ENCODE measurements at places on chromosomes 6 and 20.

GRCh38 chr20:34538671-34539123 is 19.8 kb upstream of the MAP1LC3A start:
- peak; percentile 68 for DNase-seq

DNA sequence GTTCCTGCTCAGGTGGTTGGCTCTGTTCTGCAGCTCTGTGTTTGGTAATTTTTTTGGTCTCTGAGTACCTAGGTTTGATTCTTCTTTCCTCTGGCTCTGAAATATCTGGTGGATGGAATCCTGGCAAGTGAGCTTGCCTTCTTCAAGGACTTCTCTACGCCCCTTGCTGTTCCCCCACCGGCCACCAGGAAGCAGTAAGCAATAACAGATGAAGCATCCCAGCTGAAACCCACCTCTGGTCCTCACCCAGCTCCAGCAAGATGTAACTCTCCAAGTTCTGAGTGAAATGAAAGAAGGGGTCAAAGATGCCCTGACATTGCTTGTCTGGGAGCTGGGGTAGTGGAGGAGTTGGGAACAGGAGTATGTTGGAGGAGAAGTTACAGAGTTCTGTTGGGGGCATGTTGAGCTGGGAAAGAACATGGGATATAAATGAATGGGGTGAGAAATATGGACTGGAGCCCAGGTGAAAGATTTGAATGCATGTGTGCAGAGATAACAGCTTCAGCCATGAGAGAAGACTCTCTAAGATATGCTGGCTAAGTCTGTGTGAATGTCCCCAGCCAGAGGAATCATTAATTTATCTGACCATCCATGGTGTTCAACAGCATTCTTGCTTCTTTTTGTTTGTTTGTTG is 51.3 kb upstream of the GLP1R start:
- peak; percentile 34 for DNase-seq

DNA sequence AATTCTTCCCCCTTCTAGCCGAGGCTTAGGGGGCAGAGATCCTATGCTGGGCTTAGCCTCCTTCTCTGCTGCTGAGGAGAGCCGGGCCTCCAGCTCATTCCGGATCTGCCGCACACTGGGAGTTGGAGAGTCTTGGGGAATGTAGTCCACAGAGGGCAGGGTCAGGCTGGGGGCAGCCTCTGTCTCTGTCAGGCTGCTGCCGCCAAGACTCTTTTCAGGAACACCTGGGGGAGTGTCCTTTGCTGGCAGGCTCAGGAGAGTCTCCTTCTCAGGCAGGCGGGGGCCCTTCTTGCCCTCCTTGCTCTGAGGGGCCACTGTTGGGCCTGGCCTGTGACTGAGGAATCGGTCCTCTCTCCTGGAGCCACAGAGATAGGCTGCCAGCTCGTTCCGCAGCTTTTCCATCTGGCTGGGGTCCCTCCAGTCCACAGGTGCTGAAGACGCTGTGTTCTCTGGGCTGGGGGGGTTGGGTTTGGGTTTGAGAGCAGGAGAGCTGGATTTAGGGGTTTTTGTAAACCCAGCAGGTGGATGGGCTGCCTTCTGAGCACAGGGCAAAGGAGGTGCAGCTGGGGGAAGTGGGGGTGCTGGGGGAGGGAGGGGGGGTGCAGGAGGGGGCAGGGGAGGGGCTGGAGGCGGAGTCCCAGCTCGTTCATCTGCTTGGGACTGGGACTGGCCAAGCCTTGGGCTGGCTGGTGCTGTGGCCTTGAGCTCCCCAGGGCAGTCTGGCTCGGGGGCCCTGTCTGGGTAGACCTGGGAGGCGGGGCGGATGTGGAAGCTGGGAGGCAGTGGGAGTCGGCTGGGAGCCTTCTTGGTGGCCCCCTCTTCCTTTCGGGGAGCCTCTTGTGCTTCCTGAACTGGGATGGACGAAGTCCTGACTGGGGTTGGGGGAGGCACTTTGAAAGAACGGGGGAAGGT is 36.1 kb downstream of the C6orf132 start:
- DNase-seq, result no peak

- DNase-seq, result no peak
Measured at GRCh38 chr6:154488248-154488593, 22.3 kb downstream of the CNKSR3 start.

DNA sequence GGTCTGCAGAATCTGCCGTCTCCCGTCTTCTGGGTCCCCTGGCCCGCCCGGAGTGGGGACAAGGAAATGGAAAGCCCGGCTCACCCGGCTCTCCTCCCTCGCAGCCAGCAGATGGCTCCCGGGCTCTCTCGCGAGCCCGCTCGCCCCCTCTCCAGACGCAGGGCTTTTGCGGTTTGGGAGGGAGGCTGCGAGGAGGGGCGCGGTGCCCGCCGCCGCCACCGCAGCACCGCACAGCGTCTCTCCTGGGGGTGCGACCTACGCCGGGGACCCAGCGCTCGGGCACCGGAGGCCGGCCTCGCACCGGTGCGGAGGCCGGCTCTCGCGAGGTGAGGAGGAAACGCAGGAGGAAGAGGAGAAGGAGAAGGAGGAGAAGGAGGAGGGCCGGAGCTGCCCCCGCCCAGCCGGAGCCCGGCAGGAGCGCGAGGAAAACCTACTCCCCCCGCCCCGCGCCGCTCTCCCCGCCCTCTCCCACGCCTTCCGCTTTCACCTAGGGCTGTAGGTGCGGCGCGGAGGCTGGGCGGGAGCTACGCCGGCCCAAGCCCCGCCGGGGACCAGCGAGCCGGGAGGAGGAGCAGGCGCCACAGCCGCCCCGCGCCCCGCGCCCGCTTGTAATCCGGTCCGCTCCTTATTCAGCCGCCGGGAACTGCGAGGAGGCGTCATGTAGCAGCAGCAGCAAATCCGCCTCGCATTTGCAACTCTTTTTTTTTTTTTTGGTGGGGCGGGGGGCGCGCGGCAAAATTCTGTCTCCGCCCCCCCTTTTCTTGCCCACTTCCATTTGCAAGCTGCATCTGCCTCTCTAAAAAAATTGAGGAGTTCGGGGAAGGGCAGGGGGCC is at the start of gene CARMIL1:
TSS of gene CARMIL1 (plus strand) at position 461 of the 834 bp plus-strand sequence. CDS start 422 bp downstream, outside the sequence.
- peak; percentile 83 for DNase-seq

GRCh38 chr6:12114055-12114503 is 102.0 kb downstream of the HIVEP1 start:
- no peak for DNase-seq

DNA sequence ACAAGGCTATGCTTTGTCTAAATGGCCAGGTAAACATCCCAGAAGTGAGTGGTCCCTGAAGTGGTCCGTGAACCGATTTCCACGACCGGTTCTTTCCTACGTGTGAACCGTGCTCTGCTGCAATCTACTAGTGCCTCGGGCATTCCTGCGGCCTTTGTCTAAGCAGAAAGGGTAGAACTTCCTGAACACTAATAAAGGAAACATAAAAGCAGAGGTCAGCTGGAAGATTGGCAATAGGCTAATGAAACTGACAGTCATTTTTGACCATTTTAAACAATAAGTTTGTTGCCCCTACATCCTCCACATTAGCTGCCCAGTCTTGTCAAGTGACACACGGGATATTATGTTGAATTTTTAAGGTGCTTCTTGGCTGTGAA is 410.0 kb downstream of the PLCB1 start:
- no peak for DNase-seq

GRCh38 chr6:14339711-14340584 is 222.4 kb downstream of the CD83 start:
- peak; percentile 41 for DNase-seq
